NB4 (cell line): ENCODE measurements at places on chromosomes 3 and 15.

DNA sequence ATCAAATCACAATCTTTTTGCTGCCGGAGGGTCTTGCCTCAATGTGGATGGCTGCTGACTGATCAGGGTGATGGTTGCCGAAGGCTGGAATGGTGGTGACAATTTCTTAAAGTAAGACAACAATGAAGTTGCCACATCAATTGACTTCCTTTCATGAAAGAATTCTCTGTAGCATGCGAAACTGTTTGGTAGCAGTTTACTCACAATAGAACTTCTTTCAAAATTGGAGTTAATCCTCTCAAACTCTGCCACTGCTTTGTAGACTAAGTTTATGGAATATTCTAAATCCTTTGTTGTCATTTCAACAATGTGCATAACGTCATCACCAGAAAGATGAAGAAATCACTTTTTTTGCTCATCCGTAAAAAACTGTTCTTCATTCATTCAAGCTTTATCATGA is 65.8 kb downstream of the B3GNT5 start:
- no peak for DNase-seq

DNA sequence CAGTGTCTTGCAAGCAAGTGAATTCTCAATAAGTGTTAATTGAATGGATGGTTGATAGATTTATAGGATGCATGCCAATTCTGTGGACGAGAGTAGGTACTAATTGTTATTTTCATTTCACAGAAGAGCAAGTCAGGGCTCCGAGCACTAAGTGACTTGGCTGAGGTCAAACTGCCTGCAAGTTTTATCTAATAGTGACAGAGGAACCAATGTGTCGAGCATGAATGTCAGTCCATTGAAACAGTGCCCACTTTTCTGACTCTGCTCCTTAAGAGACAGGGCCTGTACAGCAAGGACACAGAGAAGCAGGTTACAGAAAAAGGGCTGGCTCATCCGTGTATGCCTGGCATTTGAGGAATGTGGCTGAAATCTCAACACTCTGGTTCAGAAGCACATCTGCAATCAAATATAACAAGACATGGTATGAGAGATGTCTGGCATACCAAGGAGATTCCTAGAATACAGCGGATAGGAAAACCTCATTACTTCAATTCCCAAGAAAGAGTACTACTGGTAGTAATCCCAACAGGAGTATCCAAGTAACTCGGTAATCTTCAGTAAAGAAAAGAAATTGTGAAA is 6.0 kb upstream of the B3GNT5 start:
- DNase-seq = no peak

- no peak for DNase-seq
Observed at GRCh38 chr3:57160076-57160764, 4.9 kb downstream of the IL17RD start.

DNA sequence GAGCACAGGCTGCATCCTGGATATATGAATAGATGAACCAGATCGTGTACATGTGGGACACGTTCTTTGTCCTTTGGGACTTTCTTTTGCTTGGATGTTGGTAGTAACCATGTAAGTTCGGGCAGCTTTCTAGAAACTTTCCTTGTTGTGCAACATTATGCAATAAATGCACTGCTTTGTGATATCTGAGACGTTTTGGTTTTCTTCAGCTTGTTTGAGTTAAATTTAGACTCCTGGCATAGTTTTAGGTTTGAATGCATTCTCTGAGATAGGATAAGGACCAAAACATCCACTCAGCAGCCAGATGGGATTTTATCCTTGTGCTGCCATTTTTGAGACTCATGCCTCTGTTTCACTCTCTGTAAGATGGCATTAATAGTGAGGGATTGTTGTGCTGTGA is 158.9 kb downstream of the IGF1R start:
- DNase-seq = peak; percentile 59

DNA sequence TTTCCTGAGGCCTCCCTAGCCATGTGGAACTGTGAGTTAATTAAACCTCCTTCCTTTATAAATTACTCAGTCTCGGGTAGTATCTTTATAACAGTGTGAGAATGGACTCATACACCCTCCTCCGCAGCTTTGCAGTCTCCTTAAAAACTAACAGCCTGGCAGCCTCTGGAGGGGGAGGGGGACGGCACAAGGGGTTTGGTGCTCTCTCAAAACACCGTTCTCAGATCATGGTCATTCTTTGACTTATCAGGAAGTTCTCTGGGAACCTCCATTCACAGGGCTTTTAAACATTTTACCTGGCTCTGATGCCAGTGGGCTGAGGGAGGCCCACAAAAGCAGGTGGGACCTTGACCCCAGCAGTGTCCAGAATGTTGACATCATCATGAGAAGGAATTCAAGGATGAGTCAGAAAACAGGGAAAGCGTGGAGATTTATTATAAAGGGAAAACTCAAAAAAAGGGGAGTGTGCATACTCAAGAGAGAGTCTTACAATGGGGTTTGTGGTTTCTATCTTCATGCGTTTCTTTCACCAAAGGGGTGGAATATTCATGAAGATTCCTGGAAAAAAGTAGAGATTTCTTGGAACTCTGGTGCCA is 43.9 kb downstream of the ONECUT1 start:
- DNase-seq = no peak

DNA sequence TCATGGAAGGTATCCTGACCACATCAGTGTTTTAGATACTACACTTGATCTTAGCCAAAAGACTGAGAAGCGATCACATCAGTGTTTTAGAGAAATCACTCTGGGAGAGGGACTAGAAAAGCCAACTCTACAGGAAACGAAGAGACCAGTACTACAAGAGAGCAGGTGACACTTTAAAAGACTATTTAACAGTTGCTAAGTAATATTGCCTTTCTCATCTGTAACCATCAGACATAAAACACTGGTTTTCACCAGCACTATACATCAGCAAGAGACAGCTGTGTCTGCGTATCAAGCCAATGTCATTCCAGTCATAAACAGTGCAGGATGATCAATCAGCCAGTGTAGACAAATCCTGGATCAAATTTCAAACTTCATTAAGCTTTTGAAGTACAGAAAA is 66.7 kb downstream of the GLB1 start:
- no peak for DNase-seq

DNA sequence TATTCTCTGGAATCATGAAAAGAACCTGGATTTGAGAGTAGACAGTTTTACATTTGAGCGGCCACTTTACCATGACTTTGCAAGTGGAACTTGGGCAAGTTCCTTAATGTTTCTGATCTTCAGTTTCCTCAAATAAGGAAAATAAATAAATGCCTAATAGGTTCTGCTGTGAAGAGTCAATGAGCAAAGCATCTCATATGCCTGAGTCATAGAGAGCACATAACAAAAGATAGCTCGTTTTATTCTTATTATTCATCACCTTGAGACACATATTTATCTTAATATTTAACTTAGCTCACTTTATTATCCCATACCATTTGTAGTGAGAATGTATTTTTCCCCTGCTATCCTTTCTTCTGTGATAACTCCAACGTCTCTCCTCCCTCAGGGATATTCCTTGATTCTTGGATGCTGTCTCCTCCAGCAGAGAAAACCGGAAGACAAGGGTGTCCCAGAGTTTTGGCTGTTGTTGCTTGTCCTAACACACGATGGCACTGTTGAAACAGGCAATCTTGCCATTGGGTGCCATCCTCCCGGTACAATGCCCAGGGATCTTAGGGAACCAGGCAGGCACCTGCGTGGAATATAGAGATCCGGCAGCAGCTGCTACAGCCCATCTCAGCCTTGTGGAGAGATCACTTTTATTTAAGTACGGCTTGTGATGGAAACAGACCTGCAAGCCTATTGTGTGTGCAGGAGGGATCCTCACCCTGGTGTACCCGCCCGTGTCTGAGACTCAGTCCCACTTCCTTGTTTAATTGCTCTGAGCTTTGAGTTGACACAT is 33.3 kb upstream of the VPS33B start:
- DNase-seq = peak; percentile 73

DNA sequence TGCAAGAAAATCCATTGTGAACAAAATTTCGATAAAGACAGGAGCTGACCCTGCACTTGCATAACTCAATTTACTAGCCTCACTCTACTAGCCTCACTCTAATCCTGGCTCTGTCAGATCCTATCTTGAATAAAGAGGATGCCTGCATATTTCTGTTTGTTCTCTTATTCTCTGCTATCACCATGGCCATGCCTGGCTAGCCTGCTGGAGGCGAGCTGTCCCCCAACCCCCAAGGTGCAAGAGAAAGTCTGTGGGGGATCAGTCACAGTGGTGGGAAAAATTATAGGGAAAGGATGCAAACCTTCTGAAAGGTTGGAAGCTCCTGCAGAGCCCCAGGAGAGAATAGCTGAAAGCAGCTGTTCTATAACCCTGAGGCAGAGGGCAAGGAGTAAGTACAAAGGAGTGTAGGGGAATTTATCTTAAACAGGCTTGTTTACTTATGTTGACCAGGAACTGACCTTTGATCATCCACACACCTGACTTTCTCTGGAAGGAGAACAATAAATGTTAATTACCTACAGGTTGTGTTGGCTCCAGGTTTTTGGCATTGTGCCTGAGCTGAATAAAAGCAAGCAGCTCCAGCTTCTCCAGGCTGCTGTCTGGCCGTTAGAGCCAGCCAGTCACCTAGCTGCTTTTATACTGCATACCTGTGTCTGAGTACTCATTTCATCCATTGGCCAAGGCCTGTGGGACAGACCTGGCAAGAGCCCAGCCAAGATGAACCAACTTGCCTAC is 137.7 kb upstream of the RASGRP1 start:
- DNase-seq = no peak

DNA sequence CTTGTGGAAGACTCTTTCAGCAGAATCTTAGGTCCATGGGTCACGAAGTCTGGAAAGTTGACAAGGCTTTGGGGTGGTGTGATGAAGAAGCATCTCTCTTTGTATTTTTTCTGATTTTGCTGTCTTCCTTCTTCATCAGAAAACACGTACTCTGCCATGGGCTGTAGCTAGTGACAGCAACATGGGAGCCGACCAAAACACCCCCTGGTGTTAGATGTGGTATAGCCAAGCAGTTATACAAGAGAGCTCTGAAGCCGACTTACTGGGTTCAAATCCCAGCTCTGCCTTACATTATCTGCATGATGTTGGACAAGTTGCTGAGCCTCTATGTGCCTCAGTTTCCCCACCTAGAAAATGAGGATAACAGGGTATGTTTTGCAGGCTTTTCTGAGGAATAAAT is 32.9 kb upstream of the LYZL4 start:
- no peak for DNase-seq

DNA sequence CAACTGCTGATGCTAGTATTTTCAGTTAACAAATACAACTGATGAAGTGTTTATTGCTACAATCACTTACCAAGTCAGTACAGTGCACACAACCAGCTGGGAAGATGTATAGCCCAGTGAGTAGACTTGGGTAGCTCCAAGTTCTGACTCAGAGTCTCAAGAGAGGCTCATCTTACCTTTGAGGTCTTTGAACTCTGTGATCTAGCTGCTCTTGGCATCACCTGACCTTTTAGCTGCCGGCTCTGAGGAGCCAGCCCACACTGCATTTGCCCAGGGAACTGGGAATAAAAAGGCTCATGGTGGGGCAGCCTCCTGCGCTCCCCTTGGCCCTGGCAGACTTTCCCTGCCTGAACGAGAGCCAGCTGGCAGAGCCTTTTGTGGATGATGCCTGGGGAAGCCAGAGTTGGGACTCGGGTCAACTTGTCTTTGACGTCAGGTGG is 82.6 kb downstream of the CEMIP start:
- DNase-seq = no peak
